ENCODE measurements at places on chromosomes 11 and 22.

DNA sequence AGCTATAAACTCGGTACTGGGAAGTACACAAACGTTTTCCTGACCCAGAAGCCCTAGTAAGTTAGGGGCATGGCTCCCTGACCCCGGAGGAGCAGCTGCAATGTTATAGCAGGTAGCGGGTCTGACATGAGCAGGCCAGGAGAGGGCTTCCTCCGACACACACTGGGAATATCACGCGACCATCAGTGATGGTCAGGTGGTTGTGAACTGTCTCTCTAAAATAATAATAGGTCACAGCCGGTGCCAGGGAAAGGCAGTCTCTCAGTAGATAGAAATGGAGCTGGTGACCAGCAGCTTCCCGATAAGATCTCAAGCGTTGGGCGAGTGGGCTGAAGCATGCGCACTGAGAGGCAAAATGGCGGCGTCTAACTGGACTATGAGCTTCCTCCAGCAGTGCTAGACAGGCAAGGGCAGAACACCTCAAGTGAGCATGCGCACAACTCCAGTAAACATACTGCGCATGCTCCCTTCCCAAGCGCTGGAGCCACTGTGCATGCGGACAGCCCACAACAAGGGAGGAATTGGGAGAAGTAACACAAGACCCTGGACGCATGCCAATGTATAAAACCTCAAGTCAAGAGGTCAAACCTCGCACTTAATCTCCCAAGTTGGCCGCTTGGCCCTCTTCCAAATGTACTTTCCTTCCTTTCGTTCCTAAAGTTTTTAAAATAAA lies 22.3 kb upstream of the TESMIN start:
- DNase-seq: no peak

DNA sequence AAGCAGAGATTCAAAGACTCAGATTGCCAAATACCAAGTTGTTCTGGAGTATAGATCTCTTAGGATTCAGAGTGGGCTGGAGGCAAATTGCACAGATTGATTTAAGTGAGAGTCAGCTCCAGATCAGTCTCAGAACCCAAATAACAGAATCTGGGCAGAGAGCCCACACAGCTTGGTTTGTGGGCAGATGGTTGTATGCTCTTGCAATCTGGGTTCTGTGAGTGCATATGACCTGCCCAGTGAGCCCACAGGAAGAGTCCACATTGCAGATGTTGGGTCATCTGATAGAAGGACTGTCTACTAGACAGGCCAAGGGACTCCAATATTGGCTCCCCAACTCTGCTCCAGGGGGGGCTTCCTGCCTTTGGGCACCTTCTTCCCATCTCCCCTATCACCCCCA lies 65.9 kb downstream of the ADAMTS15 start:
- DNase-seq: no peak

DNA sequence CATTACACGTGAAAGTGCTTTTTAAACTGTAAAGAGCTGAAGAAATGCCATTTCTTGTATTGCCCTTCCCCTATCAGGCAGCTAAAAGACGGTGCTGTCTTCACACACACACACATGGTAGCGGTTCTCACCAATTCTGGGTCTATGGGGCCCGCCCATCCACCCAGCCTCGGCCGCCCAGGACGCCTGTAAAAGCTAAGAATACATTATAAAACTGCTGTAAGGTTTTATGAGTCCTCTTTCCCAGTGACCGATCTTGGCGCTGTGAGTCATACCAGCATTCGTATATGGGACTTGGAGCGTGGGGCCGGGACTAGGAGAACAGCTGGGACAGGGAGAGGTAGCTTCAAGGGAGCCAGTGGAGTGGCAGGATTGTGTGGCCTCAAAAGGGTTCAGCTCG lies 149.7 kb upstream of the CADM1 start:
- no peak for DNase-seq

- DNase-seq: no peak
These were observed 57.9 kb downstream of the UVRAG start for GRCh38 chr11:75872887-75873416.

- DNase-seq: no peak
These were observed 15.5 kb downstream of the NTM start for GRCh38 chr11:131385763-131386390.

DNA sequence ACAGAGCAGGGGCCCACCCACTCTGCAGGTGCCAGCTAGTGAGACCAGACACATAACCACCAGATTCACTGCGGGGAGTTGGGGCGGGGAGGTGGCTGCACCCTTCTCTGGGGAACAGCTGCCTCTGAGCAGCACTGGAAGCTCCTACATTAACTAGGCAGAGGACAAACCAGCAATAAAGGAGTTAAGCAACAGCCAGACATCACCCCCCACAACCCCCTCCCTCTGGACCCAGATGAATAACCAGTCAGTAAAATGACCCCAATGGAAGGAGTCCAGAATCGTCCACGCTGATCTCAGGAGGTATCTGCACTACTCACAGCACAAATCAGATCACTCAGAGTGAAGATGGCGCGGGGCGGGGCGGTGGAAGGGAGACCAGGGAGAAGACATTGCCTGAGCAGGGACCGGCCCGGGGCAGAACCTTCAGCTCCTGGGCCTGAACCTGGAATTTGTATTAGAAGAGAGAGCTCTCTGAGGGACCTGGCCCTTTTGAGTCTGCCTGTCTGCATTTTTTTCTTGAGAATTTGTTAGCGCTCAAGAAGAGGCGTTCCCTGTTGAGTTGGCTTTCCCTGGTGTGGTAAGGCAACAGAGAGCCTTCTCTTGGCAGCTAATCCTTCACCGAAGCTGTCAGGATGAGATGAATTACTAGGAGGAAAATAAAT lies 125.5 kb upstream of the NCAM1 start:
- DNase-seq: no peak
